IPS DF 19.7 (cell line): ENCODE measurements at places on chromosomes 3 and 15.

DNA sequence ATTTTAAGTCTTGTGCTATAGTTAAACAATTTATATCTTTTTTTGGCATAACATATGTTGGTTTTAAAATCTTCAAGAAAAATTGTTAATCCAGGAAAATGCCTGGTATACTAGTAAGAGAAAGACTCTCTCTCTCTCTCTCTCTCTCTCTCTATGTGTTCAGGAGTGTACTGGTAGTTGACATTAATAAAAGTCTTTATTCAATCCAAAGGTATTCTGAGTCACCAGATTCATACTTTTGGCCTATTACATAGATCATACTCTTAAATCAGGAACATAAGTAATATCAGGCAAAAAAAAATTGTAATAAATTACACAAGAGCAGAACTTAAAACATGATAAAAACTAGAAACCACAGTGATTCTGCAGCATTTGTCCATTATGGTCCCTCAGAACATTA, 70.2 kb downstream of the TFG start:
- no peak for DNase-seq

GRCh38 chr3:43906849-43907507, 216.2 kb downstream of the ABHD5 start:
- no peak for DNase-seq

DNA sequence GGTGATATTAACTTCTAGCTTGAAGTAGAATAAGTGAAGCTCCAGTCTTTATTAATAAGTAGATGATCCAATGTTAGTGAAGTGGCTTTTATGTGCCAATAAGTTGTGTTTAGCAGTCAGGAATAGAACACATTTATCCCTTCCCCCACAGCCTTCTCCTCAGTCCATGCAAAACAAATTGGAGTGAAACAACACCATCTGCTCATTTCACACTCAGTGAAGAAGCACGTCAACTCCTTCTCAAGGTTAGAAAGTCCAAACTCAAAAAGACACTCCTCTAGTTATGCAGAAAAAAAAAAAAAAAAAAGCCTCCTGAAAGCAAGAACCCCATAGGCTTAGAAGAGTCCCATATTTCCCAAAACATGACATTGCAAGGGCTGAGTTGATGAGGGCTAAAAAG, 18.0 kb upstream of the NEO1 start:
- DNase-seq, result no peak

DNA sequence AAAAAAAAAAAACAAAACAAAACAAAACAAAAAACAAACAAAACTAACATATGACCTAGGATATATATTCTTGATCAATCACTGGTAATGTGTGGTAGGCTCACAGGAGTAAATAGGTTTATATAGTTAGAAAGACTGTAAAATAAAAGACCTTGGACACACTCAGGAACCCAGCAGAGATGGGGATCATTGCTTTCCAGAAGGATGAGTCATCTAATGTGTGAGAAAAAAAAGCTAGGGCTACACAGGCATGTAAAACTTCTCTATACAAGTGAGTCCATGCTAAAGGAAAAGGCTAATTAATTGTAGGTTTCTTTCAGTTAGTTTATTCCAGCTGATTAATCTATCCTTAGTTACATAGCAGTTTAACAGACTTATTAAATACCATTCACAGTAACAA, 710.3 kb upstream of the ARPP21 start:
- no peak for DNase-seq

- no peak for DNase-seq
Observed at GRCh38 chr3:141930801-141931200, 54.4 kb downstream of the ATP1B3 start.

GRCh38 chr3:178456621-178457285, 79.5 kb upstream of the KCNMB2 start:
- DNase-seq, result no peak

DNA sequence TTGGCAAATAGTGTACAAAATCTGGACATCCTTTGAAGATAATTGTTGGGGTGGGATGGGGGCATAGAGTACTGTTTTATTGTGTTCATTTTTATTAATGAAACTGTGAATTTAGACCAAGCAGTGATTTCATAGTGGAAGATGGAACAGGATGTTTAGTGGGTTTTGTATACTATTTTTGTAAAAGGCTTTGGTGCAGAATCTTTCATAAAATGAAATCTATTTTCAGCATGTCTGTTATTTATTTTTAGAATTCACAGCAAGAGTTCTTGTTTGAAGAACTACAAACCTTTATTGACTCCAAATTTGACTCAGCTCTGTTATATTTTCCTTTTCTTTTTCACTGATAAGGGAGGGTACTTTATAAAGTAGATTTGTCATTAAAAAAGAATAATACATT, 145.4 kb downstream of the AKAP13 start:
- DNase-seq, result no peak

GRCh38 chr3:136728918-136729317, 23.3 kb downstream of the STAG1 start:
- no peak for DNase-seq

GRCh38 chr15:72058585-72058984, 59.4 kb downstream of the MYO9A start:
- no peak for DNase-seq

DNA sequence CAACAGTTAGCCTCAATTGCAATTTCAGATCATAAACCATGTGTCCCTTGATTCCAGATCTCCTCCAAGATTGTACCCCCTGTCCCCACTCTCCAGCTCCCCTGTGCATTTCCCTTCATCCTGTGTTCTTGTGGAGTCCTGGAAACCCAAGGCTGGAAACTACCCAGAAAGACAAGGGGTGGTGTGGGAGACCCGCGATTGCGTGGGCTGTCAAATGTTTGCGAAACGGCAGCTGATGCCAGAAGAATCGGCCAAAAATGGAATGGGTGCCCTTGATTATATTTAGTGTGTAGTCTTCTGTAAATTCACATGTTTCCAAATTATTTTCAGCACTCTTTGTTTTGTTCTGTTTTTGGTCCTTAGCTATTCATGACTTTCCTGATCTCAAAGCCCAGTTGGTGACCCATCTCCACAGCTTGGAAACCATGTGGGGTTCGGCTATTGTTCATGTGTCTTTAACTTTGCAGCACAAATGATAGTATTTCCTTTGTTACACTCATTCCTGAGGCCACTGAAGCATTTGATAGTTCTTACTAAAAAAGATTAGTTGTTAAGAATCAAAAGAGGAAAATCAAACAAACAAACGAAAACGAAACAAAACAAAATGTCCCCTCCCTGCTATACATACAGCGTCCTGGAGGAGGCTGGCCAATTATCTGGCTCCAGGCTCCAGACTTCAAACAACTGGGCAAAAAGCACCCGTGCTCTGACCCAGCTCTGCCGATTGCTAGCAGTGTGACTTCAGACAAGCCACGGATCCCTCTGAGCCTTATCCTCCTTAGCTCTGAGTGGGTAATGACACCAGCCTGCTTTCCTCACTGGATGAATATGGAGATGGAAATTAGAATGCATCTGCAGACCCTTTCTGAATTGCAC, 120.9 kb downstream of the CACNA2D3 start:
- DNase-seq, result no peak
